ENCODE measurements at places on chromosomes 6 and 20.

DNA sequence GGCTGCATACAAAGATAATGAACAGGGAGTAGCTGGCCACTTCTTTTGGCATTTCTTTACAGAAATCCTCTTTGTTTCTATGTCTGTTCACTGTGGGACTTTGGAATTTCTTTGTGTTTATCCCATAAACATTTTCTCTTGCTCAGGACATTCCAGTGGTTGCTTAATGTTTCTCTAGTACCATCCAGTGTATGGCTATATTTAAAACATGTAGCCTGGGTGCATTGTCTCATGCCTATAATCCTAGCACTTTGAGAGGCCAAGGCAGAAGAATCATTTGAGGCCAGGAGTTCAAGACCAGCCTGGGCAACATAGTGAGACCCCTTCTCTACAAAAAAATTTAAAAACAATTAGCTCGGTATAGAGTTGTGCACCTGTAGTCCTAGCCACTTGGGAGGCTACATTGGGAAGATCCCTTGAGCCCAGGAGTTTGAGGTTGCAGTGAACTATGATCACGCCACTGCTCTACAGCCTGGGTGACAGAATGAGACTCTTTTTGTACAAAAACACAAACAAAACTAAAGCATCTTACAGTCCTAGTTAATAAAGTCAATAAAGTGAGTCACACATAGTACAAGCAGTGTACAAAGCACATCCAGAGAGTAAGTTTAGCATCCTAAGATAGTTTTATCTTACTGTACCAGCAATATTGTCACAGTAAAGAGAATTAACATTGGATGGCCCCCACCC lies 63.3 kb downstream of the ZFAND3 start:
- DNase-seq, result no peak

DNA sequence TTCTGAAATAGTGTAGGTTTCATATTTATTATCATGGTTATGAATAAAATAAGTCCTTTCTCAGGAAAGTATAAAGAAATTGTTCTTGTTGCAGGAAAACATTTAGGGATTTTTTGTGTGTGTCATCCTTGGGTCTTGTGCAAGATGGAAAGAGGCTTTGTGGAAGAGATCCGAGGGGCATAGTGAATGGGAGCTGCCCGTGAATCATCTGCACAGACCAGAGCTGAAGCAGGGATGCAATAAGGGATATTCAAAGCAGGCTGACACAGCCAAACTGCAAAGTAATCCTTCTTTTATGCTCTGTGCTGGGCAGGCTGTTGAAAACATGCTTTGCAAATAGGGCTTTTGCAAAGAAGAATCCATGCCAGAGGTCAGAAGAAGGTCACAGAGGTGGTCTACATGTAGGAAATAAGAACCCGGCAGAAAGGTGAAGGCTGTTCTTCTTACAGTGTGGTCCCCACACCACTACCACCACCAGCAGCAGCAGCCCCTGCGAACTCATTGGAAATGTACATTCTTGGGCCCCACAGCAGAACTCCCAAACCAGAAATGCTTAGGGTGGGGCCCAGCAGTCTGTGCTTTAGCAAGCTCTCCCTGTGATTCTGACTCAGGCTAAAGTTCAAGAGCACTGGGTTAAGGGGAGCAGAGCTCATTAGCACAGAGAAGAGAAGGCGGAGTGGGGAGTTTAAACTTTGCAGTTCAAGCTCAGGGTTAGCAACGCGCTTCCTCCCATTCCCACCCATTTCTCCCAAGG lies 237.6 kb downstream of the QKI start:
- DNase-seq, result no peak

GRCh38 chr6:115358616-115359015 lies 702.1 kb downstream of the FRK start:
- DNase-seq, result no peak

DNA sequence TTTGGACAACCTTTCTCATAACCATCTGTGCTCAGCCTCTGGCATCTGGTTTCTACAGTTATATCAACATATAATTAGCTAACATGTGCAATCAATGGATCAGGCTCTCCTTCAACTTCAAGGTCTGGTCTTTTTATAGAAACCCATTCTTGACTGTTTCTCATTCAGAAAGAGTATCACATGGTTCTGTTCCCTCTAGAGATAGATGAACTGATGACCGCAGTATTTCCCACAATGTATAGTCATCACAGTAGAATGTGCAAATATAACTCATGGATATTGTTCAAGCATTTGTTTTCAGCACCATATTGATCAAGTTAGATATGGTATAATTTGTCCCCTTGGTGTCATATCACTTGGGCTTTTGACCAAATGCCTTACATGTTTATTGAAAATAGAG lies 656.2 kb downstream of the FRK start:
- DNase-seq, result no peak

- no peak for DNase-seq
These were observed 153.8 kb downstream of the RIMS1 start for GRCh38 chr6:72040111-72040510.

Data from activated naive CD4-positive, alpha-beta T cell treated with Interleukin-2 at 50 U/mL for 16 hours (primary cell).